ENCODE measurements at places on chromosomes 6 and 20.

- DNase-seq: no peak
Measured at GRCh38 chr6:158850807-158851115, 31.6 kb upstream of the EZR start.

DNA sequence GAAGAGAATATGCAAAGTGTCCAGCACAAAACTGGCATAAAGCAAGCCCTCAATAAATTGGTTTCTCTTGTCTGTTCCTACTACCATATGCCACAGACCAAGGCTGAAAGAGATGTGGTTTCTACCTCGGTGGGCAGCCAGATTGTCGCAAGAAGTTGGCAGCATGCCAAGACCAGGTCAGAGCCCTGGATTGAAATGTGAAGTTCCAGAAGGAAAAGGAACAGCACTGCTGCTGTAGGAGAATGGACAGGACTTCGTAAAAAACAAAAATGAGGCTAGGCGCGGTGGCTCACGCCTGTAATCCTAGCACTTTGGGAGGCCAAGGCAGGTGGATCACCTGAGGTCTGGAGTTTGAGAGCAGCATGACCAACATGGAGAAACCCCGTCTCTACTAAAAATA lies 22.1 kb downstream of the MRPL14 start:
- no peak for DNase-seq

GRCh38 chr6:161536224-161536630 lies 262.4 kb upstream of the AGPAT4 start:
- no peak for DNase-seq

DNA sequence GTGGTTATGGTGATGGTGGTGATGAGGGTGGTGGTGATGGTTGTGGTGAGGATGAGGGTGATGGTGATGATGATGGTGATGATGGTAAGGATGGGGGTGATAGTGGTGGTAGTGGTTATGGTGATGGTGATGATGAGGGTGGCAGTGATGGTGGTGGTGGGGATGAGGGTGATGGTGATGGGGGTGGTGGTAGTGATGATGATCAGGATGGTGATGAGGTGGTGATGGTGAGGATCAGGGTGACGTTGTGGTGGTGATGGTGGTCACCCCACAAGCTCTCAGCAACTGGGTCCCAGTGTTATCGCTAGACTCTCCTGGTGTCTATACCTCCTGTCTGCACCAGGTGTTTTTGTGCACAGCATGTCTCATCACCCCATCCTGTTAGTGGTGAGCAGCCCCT lies 85.0 kb downstream of the TMEM242 start:
- no peak for DNase-seq

DNA sequence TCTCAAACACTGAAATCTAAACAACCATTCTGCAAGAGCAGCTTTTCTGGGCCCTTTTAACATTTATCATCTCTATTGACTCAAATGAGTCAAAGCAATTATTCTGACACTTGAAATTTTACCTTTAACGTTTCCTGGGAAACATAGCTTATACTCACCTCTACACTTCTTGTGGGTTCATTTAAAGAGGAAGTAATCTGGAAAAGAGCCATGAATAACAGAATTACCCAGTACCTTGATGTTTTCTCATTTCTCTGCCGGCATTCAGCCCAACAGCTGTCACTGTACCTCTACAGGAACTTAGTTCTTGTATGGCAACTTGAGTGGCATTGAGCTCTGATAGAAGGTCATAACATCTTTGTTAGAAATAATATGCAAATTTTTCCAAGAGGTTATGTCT lies 272.2 kb downstream of the KCNQ5 start:
- no peak for DNase-seq

GRCh38 chr6:152273638-152274037 lies 363.5 kb downstream of the SYNE1 start:
- no peak for DNase-seq

- DNase-seq: no peak
Measured at GRCh38 chr6:128244751-128245405, 275.5 kb downstream of the PTPRK start.

- DNase-seq: no peak
Measured at GRCh38 chr20:18001131-18001921, 32.5 kb downstream of the MGME1 start.

GRCh38 chr6:36821581-36822335 lies 17.5 kb downstream of the CPNE5 start:
- no peak for DNase-seq

DNA sequence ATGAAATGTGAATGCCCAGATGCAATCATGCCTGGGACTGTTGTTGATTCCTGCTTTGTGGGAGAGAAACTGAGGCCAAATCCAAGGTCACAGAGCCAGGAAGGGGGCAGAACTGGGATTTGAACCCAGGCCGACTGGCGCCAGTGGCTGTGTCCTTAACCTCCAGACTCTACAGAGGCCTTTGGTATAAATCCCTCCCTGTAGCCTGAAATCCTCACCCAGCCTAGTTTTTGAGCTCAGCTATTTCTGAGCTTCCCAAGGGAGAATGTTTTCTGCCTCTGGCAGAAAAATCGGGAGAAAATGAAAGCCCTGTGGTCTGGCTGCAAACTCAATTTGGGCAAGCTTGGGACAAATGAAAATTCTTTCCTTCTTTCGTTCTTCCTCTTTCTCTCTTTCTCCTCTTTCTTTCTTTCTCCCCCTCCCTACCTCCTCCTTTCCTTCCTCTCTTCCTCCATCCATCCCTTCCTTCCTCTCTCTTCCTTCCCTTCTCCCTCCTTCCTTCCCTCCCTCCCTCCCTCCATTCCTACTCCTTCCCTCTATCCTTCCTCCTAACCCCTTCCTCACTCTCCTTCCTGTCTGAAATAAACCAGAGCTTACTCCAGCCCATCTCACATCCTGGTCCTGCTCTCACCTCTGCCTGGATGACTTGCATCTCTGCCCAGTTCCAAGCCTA lies 34.9 kb downstream of the SNAI1 start:
- no peak for DNase-seq

- DNase-seq: no peak
Measured at GRCh38 chr6:98984121-98984520, 36.4 kb upstream of the FBXL4 start.

All from CD4-positive, alpha-beta T cell treated with Interleukin-12 subunit alpha and Interleukin-12 subunit beta, for 1 hour (primary cell).